Activated T-helper 1 cell treated with anti-CD3 and anti-CD28 coated beads, Interleukin-12 subunit alpha, Interleukin-12 subunit beta, Interleukin-2, Interleukin-4 antibody, amounts not matched to agents 30 ng/mL and 10 ng/mL and 1 ng/mL, durations not matched to agents 14 hours and 24 hours and 36 hours (primary cell): ENCODE measurements at places on chromosomes 13 and 19. TPM values are rescaled to one million over a fixed set of nuclear protein-coding genes. Genes with fewer than 3 reads are reported as not detected.

Gene RDH8
- total RNA-seq: not detected in 2 replicates

GRCh38 chr19:54294539-54294938 is 13.6 kb upstream of the LILRB2 start:
- no peak for DNase-seq

Gene ASPDH
- total RNA-seq: not detected in 2 replicates

- no peak for DNase-seq
These were observed 2.4 kb downstream of the BLOC1S3 start for GRCh38 chr19:45180936-45181335.

Gene MYPOP
- 6.9 and 7.2 TPM in 2 replicates for total RNA-seq

DNA sequence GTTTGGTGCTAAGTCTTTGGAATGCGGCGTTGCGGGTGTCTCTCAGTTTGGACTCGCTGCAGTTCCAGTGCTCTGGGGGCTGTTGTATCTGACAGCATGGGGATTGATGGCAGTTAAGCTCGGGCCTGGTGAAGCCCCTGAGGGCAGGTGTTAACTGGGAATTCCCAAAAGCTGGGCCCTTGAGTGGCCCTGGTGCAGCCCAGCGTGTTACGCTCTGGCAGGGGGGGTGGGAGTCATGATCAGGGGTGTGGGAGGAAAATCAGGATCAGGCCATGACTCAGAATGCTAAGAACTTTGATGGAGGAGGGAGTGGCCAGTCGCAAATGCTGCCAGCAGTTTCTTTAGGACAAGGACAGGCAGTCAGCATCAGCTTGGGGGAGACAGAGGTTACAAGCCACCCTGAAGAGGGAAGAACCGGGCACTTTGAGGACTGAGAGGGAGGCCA is 19.6 kb downstream of the AP2A1 start:
- DNase-seq: no peak

DNA sequence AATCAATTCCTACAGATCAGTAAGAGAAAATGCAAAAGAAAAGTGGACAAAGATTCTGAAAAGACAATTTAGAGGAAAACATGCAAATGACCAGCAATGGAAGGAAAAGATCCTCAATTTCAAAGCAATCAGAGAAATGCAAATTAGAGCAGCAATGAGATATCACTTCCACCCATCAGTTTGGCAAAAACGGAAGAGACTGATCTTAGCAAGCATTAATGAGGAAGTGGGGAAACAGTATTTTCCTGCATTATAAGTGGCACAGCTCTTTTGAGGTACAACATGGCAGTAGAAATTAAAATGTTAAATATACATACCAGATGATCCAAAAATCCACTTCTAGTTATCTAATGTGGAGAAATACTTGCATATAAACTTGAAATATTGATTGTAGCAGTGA is 69.1 kb upstream of the SLC7A1 start:
- no peak for DNase-seq

Gene KLF5
- 2.4 and 2.5 TPM in 2 replicates for total RNA-seq

- DNase-seq: no peak
These were observed 105.3 kb downstream of the STARD13 start for GRCh38 chr13:33180122-33180804.

DNA sequence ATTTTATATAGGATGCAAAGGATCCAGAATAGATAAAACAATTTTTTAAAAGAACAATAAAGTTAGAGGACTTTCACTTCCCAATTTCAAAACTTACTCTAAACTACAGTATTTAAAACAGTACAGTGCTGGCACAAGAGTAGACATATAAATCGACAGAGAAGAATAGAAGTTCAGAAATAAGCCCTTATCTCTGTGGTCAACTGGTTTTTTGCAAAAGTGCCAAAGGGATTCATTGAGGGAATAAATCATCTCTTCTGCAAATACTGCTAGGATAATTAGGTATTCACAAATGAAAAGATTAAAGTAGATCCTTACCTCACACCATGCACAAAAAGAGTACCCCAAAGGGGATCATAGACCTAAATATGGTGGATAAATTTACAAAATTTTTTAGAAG is 431.0 kb upstream of the HTR2A start:
- no peak for DNase-seq

Gene ZNF506
- 13.5 and 15.7 TPM in 2 replicates for total RNA-seq

Gene ZNF681
- 3.0 and 3.3 TPM in 2 replicates for total RNA-seq

DNA sequence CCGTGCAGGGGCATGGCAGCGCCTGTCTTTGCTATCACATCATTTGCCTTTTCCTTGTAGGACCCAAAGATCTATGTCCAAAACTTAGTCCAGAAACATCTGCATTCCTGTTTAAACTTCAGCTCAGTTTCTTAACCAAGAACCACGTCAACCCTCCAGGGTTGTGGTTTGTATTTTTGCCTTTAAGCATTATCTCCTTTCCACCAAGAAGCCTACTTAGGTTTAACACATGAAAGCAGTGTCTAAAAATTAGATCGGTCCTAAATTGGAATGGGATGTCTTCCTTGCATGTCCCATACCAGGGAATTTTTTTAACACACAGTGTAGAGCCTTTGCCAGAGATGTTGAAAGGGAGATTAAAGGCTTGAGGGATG is 38.8 kb downstream of the DHRS12 start:
- DNase-seq: no peak

Gene ANGPTL4
- total RNA-seq: 2.3 and 3.8 TPM in 2 replicates

GRCh38 chr13:30156270-30156669 is 151.1 kb downstream of the KATNAL1 start:
- DNase-seq: no peak

DNA sequence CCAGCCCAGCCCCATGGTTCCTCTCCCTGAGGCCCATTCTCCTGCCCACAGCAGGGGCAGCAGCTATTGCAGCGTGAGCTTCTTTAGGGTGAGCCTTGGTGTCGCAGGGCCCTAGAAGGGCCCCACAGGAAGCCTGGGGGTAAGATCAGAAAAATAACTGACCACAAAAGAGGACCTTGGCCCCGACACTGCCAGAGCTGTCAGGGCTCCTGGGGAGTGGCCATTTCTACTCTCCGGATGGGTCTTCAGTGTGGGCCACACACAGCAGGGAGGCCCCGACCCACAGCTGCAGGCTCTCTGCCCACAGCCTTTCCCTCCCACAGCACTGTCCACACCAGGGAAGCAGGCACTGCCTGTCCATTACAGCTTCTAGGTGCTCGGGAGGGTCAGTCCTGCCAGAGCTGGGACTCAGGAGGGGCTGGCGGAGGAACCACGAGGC is 3.5 kb upstream of the SIGLEC8 start:
- DNase-seq: no peak

Gene NKG7
- 376 and 393 TPM in 2 replicates for total RNA-seq

GRCh38 chr19:6412447-6413091 is 12.0 kb downstream of the KHSRP start:
- DNase-seq: no peak

DNA sequence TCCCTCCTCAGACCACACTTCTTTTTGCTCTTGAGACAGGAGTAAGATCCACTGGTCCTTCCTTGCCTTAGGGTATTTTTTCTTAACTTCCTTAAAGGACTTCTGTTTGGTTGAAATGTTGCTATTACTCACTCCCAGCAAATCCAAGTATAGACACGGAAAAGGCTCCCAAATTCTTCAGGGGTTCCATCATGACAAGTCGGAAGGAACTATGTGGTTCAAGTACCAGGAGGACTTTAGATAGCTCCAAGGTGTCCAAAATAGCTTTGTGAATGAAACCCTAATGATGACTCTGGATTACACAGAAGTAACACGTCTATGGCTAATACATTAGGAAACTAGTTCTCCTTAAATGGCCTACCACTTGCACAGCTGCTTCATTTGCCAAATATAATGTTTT is 238.7 kb downstream of the KCTD12 start:
- DNase-seq: no peak

DNA sequence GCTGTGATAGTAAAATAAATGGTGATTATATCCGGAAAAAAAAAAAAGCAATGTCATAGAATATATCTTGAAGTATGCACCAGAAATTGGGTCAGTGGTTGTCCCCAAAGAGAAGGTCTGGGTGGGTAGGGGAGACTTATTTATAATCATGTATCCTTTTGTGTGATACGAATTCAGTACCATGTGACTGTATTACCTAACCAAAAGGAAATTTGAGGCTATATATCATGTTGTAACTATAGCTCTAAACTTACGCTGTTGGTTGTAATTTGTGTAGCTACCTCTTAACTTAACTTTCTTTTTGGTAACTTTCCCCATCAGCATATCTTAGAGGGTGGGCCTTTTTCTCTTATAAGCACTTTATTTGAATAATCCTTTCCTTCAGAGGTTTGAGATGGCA is 25.2 kb upstream of the KCTD4 start:
- no peak for DNase-seq

Gene ZNF324
- total RNA-seq: 12.8 and 15.5 TPM in 2 replicates
